ENCODE measurements at places on chromosomes 3 and 15. TPM values are rescaled to one million over a fixed set of nuclear protein-coding genes. Genes with fewer than 3 reads are reported as not detected.

GRCh38 chr3:126983276-126983652, 349 bp downstream of the PLXNA1 start:
- DNase-seq = no peak

DNA sequence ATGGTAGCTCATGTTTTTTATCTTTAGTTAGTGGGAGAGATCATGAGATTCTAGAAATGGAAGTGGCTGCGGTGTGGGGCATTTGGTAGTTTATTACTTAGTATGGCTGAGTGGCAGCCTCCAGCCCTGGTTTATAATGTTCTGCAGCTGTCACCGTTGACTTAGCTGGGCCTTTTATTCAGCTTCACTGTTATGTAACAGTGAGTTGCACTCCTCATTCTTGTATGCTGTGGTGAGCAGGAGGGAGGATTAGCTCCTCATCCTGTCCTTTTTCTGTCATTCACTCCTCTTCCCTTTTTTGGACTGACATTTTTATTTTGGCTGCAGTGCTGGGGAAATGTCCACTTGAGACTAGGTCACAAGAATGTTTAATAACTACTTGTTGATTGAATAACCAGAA, 29.5 kb downstream of the RAD54L2 start:
- DNase-seq = no peak

DNA sequence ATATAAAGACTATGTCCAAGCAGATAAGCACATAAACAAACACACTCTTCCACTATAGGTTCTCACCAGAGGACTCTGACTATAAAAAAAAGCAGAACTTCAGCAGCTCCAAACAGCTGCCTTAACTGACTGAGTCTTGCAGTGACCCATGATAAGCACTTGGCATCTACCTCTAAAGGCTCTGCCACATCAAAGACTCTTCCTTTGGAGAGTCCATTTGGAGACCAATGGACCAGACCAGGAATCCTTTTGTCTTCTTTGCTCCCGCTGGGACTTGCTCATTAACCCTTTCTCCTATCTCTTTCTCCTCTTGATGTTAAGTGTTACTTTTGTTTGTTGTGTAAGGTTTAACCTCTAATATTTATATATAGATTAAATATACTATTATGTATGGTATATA, 424.1 kb downstream of the RSL24D1 start:
- no peak for DNase-seq

DNA sequence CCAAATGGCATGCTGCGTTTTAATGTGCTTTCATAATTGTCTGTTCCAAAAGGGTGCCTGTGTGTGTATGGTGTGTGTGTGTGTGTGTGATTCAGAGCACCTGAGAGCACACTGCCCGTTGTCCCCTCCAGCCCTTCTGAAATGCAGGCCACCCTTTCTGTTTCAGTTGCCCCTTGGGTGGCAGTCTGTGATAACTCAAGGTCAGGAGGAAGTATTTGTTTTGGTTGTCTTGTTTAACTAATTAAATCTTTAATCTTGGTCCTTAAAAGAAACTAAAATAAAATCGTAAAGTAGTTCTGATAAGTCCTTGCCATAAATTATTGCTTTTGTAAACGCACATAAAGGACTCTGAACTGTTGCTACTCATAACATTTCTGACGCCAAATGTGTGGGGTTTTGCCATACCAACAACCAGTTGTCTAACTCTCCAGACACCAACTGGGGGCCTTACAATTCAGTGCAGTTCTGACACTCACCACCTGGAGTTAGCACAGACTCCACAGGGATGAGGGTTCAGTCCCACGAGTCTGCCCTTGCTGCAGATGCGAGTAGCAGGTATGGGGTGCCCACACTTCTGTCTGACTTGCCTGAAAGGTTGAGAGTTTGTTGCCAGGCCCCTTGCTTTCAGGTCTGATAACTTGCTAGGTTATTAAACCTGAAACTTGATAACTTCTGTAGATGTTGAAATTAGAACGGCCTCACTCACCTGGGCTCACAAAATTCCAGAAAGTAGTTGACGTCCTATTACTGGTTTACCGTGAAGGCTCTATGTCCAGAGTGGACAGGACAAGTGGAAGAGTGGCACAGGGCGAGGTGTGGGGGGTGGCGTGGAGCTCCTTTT, 157.3 kb downstream of the IGF1R start:
- peak; percentile 77 for DNase-seq

DNA sequence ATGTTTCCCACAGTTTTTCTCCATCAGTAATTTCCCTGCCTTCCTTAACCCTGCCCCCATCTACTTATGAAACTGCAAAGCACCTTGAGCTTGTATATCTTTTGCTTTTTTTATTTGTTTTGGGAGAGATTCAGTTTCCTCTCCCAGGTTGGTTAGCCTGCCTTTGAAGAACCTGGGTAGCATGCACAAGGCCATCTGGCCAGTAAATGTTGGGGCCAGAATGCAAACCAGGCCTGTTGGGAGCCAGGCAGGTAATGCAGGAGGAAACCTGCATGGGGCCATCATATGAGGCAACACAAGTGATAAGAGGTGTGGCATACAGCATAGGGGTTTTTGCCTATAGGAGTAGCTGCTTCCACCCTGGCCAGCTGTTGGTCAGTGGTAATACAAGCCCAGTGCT, 17.7 kb downstream of the SYNPR start:
- no peak for DNase-seq

DNA sequence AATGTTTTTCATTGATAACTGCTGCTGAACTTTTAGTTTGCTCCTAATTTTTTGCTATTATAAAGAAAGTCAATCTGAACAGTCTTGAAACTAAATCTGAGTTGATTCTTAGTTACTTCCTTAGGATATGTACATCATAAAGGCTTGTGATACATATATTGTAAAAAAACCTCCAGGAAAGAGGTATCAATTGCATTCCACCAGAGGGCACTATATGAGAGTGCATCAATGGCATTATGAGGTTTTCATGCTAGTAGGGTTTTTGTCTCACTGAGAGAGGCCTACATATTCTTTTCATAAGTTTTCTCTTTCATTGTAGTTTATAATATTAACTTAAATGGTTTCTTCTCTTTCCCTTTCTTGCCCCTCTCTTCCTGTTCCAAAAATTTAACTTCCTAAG, 46.9 kb downstream of the PIK3R4 start:
- DNase-seq = peak; percentile 22

GRCh38 chr15:58391088-58391487, 40.7 kb upstream of the LIPC start:
- DNase-seq = no peak

Gene AKAP13
- polyA plus RNA-seq = 68.9 TPM
